ENCODE measurements at places on chromosomes 6 and 20. TPM values are rescaled to one million over a fixed set of nuclear protein-coding genes. Genes with fewer than 3 reads are reported as not detected.

DNA sequence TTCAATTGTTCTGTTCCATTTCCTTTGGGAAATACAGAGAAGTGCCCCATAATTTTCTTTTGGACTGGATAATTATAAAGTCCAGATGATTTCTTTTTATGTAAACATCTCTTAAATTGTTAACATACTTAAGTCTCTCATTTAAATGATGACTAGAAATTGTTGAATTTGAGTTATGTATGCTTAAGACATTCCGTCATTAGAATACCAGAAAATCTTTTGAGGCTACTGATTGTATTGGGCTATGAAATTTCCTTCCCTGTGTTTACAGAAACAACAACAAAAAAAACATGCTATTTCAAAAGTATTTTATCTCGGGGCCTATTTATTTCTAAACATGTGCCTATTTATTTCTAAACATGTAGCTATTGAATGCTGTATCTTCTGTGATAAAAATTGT lies 125.4 kb downstream of the SH3BGRL2 start:
- no peak overlapping the region for H3K4me3 ChIP-seq
- DNase-seq: no peak
- no peaks in the 10 kb centered on the region for H3K36me3 ChIP-seq
- peaks cover 5% of the 10 kb centered on the region for H3K27me3 ChIP-seq
- no peak overlapping the region for H3K27ac ChIP-seq
- no peaks in the 10 kb centered on the region for H3K4me1 ChIP-seq

DNA sequence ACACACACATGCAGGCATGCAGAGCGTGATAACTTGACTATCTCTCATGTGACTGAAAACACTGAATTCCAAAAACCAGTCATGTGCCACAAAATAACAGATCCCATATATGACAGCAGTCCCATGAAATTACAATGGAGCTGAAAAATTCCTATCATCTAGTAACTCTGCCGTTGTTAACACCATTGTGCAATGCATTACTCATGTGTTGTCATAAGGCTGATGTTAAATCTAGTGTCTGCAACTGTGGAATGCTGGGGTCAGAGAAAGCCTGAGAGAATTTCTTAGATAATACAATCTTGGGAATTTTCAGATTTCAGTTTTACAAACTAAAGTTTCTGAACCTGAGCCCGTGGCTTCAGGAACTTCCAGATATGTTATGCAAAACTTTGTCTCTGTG lies 70.2 kb downstream of the LYRM4 start:
- no peak overlapping the region for H3K4me3 ChIP-seq
- peak; percentile 86 for DNase-seq
- H3K36me3 ChIP-seq: no peaks in the 10 kb centered on the region
- peak overlapping the region; percentile 88 for H3K27ac ChIP-seq

- no peaks in the 10 kb centered on the region for H3K4me1 ChIP-seq
- no peak overlapping the region for H3K4me3 ChIP-seq
These were observed 54.9 kb upstream of the SMOC2 start for GRCh38 chr6:168385858-168386735.

DNA sequence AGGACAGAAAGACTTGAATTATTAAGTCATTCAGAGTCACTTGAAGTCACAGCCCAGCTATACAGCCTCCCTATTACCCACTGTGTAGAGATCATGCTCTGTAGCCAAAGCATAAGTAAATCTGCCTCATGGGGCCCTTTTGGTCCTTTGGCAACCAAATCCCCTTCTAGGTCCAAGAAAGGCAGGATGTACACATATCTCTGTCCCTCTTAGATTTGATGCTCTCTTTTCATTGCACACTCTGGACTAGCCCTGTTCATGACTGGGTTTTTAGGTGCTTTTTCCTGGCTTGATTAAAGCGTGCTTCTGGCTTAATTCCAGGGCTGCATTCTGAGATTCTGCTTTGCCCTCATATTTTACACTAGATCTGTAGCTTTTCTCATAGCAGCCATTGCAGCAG lies 296.8 kb downstream of the TENT5A start:
- H3K27me3 ChIP-seq: no peaks in the 10 kb centered on the region
- H3K4me1 ChIP-seq: no peaks in the 10 kb centered on the region
- no peak overlapping the region for H3K27ac ChIP-seq
- H3K36me3 ChIP-seq: no peaks in the 10 kb centered on the region

The RIPPLY2 gene
- not detected for total RNA-seq
